ENCODE measurements at places on chromosomes 11 and 22.

GRCh38 chr11:124863137-124863825, 2.0 kb upstream of the ROBO3 start:
- peak; percentile 54 for DNase-seq

- DNase-seq, result no peak
Observed at GRCh38 chr11:126214841-126215240, 3.3 kb downstream of the FAM118B start.

DNA sequence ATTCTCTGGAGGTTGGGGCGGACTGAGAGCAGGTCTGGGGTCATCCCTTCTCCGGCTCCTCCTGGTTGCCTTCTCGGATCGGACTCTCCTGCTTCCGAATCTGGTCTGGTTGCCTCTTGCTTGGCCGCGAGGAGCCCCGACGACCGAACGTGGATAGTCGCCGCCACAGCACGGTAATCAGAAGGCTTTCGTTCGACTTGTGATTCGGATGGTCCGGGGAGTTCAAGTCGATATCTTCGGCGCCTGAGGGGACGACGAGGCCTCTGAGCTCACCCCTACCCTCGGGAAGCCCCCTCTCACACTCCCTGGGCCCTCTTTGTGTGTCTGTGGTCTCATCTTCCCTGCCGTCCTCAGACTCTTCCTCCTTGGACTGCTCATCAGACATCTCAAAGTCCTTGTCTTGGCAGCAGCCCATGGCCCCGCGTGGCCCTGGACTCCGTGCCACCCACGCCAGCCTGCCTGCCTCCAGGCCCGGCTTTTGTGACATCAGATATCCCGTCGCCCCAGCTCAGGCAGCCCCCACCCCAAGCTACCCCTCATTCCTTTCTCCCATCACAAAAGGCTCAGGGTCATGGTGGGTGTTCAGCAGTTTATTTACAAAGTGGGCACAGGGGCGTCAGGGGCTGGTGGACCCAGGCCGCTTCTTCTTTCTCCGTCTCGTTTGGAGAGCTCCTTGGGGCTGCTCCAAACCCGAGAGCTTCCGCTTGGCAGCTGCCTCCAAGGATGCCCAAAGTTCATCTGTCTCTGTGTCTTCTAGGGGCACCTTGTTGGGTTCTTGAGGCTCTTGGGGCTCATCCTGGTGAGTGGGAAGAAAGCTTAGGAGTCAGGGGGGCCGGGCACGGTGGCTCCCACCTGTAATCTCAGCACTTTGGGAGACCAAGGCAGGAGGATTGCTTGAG, at the start of gene TEX54:
Gene TEX54, minus strand, starts transcription at position 506 of the 899 bp plus-strand sequence.
- DNase-seq, result peak; percentile 65

- no peak for DNase-seq
Observed at GRCh38 chr11:8593455-8593854, 573 bp downstream of the STK33 start.

DNA sequence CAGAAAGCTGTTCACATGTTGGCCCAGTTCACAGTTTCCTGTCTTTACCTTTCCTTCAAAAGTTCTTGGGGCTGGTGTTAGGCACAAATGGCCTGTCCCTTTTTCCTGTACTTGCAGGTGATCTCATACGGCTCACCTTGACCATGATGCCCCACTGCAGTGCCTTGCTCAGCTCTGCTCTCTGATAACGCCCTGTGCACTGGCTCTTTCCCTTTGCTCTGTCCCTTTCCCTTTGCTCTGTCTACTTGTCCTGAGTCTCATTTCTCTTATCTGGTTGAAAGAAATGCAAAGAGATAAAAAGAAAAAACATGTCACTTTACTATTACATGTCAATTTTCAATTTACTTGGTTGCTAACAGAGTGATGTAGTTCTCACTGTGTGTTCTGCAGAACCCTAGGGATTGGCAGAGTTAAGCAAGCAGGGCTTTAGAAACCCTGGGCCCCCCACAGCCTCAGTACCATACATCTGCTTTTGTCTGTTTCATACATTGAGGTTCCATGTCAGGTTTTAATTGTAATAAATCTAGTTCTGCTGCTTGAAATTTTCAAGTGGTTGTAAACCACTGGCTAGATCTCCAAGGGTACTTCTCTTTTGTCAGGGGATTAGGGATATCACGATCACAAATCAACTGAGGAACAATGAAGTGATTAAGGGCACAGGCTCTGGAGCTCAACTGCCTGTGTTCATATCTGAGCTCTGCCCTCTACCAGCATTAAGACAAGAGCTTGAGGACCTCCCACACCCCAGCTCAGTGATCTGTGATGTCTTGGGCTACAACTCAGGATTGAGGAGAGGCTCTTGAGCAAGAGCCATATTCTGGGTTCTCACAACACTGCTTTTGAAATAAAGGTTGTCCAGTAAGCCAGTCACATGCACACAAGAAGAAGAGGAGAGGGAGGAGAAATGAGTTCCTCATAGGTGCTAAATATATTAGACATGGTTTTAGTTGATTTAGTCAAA, 16.3 kb upstream of the SORL1 start:
- no peak for DNase-seq

DNA sequence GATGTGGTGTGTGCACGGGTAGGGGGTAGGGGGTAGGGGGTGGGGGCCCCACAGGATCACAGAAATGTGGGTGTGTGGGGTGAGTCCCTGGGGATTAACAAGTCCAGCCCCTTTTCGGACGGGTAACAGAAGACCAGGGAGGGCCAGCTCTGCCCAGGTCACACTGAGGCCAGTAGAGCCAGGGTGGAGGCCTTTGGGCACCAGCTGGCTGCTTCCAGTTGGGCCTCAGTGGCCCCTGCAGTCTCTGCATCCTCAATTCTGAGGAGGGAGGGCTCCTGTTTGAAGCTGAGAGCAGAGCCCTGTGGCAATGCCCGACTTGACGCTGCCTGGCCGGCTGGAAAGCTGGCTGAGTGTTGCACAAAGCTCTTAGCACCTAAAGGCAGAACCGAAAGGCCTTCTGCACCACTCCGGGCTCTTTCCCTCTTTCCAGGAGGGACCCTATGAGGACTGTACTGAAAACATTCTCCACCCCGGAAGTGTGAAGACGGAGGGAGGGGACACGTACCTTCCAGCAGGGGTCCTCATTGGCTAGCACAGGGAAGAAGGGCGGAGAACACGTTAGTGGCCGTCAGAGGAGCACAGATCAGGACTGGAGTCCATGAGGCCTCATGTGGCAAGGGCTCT, 120.4 kb downstream of the PHF21B start:
- no peak for DNase-seq

DNA sequence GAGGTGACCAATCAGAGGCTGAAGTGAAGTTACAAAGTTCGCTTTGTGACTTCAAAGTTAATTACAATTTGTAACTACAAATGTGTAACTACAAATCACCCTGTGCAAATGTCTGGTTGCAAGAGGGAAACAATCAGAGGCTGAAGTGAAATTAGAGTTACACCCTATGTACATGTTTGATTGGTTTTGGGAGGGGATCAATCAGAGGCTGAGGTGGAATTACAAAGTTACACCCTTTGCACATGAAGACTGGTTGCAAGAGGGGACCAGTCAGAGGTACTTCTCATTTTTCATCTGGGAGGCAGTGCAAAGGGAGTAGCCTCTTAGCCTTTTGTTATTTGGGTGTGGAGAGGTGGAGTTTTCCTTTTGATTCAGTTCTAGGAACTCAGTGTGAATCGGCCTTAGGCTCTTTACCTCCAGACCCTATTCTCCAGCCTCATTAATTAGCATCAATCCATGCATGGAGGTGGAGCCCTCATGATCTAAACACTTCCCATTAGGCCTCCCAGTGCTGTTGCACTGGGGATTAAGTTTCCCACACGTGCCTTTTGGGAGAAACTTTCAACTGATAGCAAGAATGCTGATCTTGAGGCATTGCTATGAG, 291.3 kb upstream of the MTNR1B start:
- DNase-seq, result no peak

DNA sequence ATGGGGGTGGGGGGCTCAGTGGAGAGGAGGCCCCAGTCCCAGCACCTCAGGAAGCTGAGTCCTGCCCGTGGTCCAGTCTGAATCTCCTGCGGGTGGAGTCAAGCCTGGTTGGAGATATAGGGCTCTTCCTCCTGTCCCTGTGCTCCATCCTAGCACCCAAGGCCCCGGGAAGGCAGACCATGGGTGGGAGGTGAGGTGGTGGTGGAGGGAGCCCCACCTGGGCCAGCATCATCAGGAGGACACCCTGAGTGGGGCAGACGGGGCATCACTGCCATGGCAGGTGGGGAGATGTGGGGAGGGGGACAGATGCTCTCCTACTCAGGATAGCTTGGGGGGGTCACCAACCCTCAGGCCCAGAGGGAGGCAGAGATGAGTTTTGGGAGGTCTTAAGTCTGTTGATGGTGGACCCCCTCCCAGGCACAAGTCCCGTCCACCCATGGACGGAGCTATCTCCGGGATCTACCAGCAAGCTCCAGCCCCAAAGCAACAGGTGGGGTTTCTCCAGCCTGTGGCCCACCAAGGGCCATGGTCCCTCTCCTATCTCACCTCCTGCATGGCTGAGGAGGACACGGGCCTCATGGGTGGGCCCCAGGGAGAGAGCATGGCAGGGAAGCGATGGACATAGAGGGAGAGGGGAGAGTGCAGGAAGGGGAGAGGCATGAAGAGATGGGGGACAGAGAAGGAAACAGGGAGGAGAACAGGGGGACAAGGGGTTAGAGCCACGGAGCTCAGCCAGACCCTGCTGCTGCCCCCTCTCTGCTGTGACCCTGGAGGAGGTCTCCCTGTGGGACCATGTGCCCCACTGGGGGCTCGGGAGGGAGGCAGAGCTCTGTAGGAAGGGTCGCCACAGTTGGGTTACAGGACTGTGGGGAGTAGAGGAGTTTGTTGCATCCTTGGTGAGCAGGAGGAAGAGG, 1.3 kb downstream of the MRGPRE start:
- no peak for DNase-seq

DNA sequence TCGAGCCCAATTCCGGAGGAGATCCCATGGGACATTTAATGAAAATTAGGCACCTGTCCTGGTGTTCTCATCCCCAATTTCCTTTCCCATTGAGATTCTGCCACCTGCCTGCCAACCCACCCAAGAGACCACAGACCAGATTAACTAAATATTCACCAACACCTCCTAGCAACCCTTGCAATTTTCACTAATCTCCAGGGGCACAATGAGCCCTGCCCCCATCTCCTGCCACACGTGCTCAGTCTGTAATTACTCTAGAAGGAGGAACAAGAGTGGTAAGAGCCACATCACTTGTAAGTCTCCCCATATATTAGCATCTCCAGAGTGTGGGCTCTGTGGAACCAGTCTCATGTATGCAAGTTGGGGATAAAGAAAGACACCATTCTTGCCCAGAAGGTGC, 38.0 kb downstream of the IL18BP start:
- no peak for DNase-seq

DNA sequence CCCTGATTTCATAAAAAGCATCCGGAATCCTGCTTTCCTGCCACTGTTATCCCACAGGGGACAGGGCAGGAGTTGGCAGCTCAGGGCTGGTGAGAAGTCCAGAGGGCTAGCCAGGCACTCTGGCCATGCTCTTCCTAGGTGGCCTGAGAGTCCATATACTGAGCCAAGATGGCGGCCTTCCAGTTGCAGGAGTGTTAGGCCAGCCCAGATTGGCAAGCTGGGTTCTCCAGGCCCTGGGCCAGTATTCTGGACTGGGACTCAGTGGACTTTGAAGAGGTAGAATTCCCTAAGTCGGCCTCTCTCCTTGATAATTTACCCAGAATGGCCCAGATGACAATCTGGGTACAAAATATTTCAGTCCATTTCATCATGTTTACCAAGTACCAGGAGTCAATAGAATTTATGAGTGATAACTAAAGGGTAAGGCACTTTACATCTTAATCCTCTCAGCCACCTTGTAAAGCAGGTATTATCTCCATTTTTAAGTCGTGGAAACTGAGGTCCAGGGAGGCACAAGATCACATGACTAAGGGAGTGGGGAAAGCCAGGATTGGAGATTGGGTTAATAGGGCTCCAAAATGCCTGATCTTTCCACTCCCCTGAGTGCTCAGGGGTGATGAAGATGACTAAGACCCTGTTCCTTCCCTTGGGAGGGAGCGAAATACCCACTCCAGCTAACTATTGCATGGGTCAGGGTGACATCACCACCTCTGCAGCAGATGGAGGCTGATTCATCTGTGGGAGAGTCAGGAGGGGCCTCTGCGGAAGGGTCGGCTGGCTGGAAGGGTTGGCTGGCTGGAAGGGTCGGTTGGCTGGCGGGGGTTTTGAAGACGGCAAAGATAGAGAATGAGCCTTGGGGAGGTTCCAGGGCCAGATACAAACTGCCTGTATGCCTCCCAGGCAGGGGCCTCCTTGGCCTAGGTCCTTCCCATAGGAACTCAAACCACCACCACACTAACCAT, 1.2 kb upstream of the MICALL1 start:
- no peak for DNase-seq

- DNase-seq, result no peak
Observed at GRCh38 chr11:102920118-102920684, 35.3 kb downstream of the MMP13 start.

- no peak for DNase-seq
Observed at GRCh38 chr11:16278979-16279378, 77.4 kb downstream of the SOX6 start.

GRCh38 chr11:105598371-105598770, 11.5 kb upstream of the GRIA4 start:
- no peak for DNase-seq

DNA sequence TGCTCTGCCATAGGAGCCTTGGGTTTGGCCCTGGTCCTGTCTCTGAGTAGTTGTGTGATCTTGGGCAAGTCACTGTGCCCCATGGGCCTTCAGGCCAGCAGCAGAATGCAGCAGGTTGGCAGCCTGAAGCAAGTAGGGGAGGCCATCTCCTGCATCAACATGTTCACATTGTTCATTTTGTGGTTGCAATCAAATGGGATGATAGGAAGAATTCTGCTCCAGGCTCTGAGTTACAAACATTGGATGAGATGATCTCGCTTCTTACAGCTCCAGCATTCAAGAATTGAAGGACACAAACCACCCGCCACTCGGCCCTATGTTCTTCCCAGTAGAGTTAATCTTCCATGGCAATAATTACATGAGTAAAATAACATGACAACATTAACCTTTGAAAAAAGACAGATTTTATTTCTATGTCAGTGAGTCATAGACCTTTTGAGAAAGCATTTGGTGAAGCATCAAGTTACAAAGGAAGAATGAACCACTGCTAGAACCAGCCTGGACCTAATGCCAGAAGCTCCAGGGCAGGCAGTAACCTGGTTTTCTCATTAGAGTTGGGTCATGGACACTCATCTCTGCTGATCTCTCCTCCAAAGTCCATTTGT, 308.3 kb upstream of the NCAM1 start:
- DNase-seq, result no peak

DNA sequence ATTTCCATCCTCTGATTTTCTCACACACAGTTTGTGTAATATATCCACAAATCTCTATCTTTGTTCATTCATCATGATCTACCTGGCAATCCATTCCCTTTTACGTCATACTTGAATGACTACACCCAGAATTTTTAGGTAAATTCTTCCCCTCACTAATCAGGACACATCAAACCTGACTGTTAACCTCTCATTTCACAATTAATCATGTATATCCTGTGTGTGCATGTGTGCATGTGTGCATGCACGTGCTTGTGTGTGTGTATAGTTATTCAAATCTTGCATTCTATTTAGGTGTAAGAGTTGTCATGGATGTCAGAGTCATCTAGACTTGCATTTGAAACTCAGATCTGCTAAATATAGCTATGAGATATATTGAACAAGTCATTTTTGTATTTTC, 130.4 kb downstream of the KIF18A start:
- no peak for DNase-seq

GRCh38 chr11:124656774-124657630, 16.5 kb downstream of the SIAE start:
- peak; percentile 38 for DNase-seq

GRCh38 chr11:68838572-68838964, 3.1 kb downstream of the CPT1A start:
- DNase-seq, result no peak

GRCh38 chr11:110829873-110830272, 117.6 kb upstream of the ARHGAP20 start:
- no peak for DNase-seq
